ENCODE measurements at places on chromosomes 2 and 18.

GRCh38 chr2:133531382-133531781 lies 36.9 kb downstream of the NCKAP5 start:
- no peak for DNase-seq

DNA sequence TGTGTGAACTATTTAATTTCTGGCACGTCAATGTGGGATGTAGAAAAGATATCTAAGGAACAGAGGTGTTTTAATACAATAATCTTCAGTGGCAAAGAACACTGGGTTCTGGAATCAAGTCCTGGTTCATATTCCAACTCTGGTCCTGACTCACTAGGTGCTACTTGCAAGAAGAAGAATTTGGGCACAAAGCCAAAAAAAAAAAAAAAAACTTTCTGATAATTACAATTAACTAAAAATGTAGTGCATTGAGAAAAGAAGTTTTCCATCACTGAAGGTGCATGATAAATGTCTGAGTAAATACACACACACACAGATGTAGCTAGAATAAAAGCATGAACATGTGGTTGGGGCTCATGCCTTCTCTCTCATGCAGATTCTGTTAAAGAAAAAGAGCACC lies 424.4 kb upstream of the REG3G start:
- no peak for DNase-seq

- DNase-seq, result no peak
Observed at GRCh38 chr2:181578829-181579228, 78.1 kb downstream of the CERKL start.

DNA sequence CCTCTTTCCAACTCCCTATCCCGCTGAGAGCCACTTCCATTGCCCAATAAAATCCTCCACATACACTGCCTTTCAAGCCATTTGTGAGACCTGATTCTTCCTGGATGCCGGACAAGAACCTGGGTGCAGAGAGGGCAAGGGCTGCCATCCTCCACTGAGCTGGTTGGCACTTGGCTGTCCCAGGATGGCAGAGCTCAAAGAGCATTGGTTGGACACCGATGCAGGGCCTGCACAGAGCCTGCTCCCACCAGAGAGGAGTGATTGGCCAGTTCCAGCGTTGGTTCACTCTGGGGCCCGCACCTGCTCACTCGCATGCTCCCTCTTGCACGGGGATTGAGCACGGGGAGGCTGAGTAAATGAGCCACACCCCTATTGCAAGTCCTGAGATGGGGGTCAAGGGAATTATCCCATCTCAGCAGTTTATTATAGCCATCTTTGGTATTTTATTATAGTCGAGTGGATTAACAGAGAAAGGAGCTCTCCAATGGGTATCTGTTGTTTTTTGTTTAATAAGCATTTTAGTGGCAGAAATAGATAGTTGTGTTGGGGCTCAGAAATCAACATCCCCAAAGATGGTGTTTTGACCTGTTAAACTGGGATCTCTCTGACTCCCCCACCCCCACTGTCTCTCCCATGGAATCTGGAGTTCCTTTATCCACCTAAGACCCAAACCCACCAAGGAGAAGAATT lies 19.8 kb upstream of the MGAT4A start:
- DNase-seq, result no peak

- DNase-seq, result no peak
Observed at GRCh38 chr2:199261239-199261638, 196.5 kb downstream of the SATB2 start.

DNA sequence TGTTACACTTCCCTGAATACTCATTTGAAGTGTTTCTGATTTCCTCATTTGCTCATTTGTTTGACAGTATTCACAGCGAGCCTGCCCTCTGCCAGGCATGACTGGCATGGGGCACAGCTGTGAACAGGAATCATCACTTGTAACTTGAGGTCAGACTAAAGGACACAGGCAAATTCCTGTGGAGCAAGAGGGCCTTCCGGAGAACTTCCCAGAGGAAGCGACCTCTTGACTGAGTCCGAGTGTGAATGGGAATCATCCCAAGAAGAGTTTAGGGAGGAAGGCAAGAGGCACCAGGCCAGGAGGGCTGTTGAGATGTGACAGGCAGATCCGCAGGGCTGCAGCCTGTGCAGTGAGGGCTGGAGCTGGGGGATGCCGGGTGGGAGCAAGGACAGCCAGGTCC lies 45.4 kb downstream of the LIMS1 start:
- DNase-seq, result no peak

- no peak for DNase-seq
Observed at GRCh38 chr2:23626701-23627230, 241.8 kb downstream of the KLHL29 start.

DNA sequence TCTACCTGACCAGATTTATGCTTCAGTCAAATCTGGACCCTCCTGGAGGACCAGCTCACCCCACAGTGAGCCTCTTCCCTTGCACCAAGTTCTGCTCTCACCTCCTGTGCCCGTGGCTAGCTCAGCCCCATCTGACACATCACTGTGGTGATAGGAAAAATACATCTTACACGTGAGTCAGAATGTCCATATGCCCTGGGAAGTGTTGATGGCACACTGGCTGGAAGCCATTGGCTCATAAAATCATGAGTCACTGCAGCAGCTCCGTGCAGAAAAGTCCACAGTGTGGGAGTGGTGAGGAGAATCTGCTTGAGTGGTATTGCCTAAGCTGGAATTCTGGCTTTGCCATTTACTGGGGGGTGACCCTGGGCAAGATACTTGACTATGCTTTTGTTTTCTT lies 42.6 kb upstream of the RAPGEF4 start:
- no peak for DNase-seq
